ENCODE measurements at places on chromosomes 4 and X.

DNA sequence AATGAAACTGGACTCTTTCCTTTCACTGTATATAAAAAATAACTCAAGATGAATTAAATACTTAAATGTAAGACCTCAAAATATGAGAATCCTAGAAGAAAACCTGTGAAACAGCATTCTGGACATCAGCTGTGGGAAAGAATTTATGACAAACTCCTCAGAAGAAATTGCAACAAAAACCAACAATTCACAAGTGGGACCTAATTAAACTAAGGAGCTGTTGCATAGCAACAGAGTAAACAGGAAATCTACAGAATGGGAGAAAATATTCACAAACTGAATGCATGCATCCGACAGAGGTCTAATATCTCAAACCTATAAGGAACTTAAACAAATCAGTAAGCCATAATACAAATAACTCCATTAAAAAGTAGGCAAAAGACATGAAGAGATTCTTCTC is 851.7 kb upstream of the PCDH10 start:
- DNase-seq: no peak

GRCh38 chrX:15564981-15565579 is 35.7 kb downstream of the ACE2 start:
- DNase-seq: peak; percentile 11

GRCh38 chr4:173990126-173990868 is 293.2 kb downstream of the FBXO8 start:
- DNase-seq: peak; percentile 4

DNA sequence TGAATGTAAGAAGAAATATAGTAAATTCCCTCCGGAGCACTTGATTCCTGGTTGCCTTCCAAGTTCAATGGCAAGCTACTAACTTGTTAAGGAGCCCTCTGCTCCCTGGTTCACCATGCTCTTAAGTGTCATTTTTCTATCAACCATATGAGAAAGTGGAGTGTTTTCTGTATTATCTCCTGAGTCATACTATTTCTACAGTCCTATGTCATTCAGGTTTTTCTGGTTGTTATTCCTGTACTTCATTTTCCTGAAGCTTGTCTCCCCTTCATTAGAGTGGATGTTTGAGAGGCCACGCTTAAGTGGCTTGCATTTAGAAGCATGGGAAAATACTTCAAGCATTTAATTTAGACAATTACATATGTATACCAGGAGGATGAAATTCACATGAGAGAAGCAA is 14.7 kb upstream of the EPGN start:
- no peak for DNase-seq

- no peak for DNase-seq
These were observed 9.0 kb downstream of the LRPAP1 start for GRCh38 chr4:3523146-3523627.
